Adipocyte (in vitro differentiated cells): ENCODE measurements at places on chromosomes 13 and 19.

- peak; percentile 61 for DNase-seq
Observed at GRCh38 chr13:26680123-26680450, 80.5 kb downstream of the GPR12 start.

- no peak for DNase-seq
Observed at GRCh38 chr19:5070331-5070730, 101.4 kb downstream of the KDM4B start.

GRCh38 chr13:83819611-83820010, 62.7 kb downstream of the SLITRK1 start:
- peak; percentile 29 for DNase-seq

- DNase-seq = no peak
Observed at GRCh38 chr13:39510316-39510695, 92.7 kb downstream of the LHFPL6 start.

GRCh38 chr13:112057736-112058518, 9.0 kb upstream of the SOX1 start:
- DNase-seq = no peak

DNA sequence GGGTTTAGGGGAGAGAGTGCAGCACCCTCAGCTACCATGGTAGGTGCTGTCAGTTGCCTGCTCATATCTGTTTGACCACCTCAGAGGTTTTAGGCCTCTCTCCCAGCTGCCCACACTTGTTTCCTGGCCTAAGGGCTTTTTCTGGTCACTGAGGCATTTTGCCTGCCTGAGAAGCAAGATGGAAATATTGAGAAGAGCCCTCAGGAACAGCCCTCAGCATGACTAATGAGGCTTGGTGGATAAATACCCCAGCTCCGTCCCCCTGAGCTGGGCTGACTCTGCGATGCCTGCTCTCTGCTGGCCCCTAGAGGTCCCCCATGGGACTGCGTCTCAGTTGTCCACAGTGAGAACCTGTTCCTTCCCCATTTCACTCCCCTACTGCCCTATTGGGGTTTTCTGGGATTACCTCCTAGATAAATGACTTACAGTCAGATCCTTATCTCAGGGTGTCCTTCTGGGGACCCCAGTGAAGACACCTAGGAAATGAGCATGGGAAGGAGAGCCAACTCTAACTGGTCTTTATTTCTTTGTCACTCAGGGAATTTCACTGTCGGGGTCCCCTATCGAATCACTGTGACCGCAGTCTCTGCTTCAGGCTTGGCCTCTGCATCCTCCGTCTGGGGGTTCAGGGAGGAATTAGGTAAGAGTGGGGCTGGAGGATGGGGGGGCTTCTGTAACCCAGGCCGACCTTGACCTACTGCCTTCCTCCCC, 13.3 kb downstream of the PALM3 start:
- DNase-seq = peak; percentile 49

- no peak for DNase-seq
Observed at GRCh38 chr13:82698383-82698782, 1183.9 kb downstream of the SLITRK1 start.

- DNase-seq = no peak
Observed at GRCh38 chr13:21733475-21734263, 62.8 kb downstream of the FGF9 start.

DNA sequence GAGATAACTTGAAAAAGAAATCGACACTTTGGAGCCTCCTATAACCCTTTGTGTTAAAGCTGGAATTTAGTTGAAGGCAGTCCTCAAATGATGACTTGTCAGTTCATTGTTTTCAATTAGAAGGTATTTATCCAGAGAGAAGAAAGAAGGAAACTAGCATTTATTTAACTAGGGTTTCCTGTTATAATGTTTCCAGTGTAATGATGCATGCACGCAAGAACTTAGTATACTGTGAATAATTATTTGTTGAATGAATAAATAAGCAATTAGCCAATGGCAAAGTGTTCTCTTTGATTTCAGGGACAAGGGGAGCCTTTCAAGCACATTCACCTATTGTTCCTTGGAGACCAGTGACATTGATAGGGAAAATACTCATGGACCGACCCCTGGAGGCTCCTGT, 307.4 kb downstream of the KLF5 start:
- DNase-seq = no peak

- peak; percentile 18 for DNase-seq
Observed at GRCh38 chr19:13506471-13506820, at the start of gene CACNA1A. Gene CACNA1A, minus strand, starts transcription at chr19:13506479. Its CDS starts 255 bp downstream, at chr19:13506224.
